ENCODE measurements at places on chromosomes 11 and 22. TPM values are rescaled to one million over a fixed set of nuclear protein-coding genes. Genes with fewer than 3 reads are reported as not detected.

GRCh38 chr11:124442442-124442841 lies 3.1 kb downstream of the OR8B8 start:
- DNase-seq: no peak

Gene KRTAP5-2
- not detected for total RNA-seq

Gene BRMS1
- total RNA-seq: 11.2 TPM

DNA sequence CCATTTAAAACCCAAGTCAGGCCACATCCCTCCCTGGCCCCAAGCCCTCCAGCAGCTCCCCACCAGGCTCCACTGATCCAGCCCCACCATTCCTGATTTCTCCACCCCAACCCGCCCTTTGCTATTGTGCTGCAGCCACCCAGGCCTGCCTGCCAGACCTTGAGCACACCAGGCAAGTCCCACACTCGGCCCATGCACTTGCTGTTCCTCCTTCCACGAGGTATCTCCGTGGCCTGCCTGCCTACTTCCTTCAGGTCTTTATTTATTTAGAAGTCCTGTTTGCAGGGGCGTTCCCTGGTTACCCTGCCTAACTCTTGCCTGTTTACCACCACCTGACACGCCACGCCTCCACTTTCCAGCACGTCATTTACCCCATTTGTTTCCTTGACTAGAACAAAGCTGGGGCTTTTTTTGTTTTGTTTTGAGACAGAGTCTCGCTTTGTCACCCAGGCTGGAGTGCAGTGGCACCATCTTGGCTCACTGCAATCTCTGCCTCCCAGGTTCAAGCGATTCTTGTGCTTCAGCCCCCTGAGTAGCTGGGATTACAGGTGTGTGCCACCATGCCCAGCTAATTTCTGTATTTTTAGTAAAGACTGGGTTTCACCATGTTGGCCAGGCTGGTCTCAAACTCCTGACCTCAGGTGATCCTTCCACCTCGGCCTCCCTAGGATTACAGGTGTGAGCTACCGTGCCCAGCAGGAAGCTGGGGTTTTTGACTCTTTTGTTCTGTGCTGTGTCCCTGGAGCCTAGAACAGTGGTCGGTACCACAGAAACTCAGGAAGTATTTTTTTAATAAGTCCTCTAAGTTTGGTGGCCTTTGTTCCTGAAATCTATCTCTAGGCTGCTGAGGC lies 6.7 kb downstream of the CENPM start:
- no peak for DNase-seq

DNA sequence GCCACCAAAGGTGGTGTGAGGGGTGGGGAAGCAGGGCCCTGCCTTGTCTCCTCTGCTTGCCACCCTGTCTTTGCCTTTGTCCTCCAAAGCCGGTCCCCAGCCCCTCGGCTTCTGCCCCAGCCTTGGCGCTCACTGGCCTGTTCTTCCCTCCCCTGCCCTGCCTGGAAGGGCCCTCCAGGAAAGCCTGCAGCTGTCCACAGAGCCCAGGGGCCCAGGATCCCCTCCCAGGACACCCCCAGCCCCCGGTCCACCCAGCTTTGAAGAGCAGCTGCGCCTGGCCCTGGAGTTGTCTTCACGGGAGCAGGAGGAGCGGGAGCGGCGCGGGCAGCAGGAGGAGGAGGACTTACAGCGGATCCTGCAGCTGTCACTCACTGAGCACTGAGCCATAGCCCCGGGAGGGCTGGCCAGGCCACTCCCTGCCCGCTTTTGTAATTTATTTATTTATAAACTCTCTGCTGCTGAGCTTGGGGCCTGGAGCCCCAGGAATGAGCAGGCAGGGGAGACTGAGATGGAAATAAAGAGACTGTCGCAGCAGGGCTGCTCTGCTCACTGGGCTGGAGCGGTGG lies 1.3 kb upstream of the SSH3 start:
- peak; percentile 73 for DNase-seq

Gene MMP8
- total RNA-seq: 0.50 TPM

DNA sequence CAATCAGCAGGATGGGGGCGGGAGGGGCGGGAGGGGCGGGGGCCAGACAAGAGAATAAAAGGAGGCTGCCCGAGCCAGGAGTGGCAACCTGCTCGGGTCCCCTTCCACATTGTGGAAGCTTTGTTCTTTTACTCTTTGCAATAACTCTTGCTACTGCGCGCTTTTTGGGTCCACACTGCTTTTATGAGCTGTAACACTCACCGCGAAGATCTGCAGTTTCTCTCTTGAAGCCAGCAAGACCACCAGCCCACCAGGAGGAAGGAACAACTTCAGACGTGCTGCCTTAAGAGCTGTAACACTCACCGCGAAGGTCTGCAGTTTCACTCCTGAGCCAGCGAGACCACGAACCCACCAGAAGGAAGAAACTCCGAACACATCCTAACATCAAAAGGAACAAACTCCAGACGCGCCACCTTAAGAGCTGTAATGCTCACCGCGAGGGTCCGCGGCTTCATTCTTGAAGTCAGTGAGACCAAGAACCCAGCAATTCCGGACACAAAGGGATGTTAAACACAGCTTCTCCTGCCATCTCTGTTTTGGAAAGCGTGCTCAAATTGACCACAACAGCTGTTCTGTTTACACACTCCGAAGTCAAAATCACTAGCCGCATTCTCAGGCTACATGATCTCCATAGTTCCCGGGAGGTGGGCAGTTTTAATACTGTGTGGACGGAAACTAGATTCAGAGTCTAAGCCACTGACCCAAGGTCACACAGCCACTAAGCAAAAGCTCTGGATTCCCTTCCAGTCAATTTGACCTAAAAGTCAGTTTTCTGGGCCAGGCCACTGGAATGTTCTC lies 11.9 kb downstream of the PLAAT2 start:
- peak; percentile 18 for DNase-seq

GRCh38 chr22:32631507-32632255 lies 157.1 kb downstream of the FBXO7 start:
- DNase-seq: no peak

Gene BTG4
- total RNA-seq: not detected

DNA sequence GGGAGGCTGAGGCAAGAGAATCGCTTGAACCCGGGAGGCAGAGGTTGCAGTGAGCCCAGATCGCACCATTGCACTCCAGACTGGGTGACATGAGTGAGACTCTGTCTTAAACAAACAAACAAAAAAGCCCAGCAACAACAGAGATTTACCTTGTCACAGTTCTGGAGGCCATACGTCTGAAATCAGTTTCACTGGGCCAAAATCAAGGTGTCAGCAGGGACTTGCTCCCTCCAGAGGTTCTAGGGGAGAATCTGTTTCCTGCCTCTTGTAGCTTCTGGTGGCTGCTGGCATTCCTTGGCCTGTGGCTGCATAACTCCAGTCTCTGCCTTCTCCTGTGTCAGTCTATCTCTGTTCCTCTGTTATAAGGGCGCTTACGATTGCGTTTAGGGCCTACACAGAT lies 1.5 kb downstream of the DDX10 start:
- DNase-seq: no peak

Gene CREB3L1
- total RNA-seq: 0.30 TPM
